ENCODE measurements at places on chromosomes 1 and 21.
A peak's percentile ranks its signal among the peaks of the same experiment; 100 is the strongest.

DNA sequence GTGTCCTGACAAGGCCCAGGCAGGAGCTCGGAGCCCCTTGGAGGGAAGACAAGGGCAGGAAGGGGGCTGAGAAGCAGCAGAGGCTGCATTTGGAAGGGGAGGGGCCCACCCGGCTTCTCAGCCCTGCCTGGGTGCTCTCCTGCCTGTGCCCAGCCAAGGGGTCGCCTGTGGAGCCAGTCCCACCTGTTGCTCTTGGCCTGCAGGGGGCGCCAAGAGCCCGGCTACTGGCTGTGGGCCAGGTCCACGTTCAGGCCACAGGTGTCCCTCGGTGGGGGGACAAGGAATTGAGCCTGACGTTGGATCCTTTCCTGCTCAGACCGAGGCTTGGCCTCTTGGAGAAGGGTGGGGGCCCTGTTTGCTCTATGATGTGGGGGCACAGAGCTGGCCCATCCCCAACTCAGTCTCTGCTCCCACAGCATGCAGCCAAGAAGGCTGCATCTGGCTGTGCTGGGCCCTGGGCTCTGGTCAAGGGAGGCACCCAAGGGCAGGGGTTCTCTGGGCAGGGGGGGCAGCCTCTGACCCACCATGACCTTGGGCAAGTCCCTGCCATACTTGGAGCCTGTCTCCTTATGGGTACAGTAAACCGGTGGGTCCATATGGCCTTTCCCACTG lies 10.9 kb downstream of the WNT4 start:
- DNase-seq = peak; percentile 74

DNA sequence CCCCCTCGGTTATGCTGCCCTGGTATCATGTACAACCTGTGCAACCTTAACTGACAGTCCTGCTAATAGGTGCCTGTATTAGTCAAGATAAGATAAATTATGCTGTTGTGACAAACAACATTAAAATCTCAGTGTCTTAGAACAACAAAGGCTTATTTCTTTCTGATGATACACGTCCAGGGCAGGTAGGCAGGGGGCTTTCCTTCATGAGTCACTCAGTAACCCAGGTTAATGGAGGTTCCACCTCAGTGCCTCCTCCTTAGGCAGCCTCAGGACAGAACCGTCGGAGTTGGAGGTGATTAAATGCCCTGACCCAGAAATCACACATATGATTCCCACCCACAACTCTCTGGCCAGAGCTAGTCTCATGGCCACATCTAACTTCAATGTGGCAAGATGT lies 94.6 kb upstream of the CASZ1 start:
- no peak for DNase-seq

DNA sequence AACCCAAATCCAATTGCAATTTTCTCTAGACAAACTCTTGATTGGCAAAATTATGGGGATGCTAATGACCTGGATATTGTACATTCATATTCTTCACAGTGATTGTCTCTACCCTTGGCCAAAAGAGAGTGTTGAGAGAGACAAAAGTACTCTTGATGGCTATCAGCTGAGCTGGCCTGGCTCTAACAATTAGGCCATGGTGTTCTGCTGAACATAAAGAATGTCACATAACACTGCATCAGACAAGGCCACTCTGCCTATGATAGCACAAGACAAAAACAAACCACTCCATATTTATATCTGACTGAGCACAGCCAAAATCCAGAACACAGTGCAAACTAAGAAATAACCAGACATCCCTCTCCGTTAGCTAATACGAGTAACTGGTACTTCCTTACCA lies 101.7 kb downstream of the ADAMTS1 start:
- no peak for DNase-seq

DNA sequence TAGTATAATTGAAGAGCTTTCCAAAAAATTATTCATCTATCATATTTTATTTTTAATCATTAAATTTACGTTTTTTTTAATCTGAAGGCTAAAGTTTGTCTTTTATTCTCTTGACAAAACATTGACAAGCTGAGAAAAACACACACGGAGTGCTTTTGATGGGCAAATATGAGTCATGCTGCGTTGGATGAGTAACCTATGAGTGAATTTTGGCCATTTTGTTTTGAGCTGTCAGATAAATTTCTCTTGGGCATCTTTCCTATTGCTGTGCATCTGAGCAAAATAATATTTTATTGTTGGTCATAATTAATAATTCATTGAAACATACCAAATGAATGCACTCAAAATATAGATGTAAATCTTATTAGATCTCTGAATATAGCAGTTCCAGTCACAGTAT lies 1144.1 kb upstream of the ADGRL2 start:
- no peak for DNase-seq

DNA sequence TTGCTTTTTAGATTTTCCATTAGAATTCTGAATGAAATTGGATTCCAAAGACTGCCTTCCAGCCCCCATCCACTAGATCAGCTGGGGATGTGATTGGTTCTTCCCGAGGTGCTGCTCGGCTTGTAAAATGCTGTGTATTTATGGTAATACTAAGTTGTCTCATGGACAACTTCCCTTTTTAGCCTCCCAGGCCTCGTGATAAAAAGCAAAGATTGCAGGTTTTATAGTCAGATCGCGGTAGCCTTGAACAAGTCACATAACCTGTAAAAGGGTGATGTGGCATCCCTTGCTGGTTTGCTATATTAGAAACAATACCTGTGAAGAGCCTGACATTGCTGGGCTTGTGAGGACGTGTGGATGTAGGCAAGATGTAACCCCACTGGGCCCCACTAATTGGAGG lies 10.4 kb downstream of the MUL1 start:
- DNase-seq = no peak

DNA sequence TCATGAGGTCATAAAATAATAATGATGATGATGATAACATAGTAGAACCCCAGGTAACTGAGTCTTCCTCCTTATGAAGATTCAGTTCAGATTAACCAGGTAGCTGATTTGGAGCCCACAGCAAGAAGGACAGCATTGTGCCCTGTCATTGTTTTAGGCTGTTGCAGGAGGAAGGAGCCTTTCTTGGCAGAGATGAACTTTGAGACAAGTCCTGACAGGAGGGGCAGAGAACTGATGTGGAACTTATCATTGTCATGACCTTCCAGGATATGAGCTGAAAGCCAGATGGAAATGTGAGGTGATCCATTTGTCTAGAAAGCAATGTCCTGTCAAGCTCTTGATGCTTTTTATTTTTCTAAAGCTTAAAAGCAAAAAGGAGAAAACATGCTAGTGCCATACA lies 132.6 kb upstream of the COA6 start:
- no peak for DNase-seq

- no peak for DNase-seq
Observed at GRCh38 chr21:38400195-38400919, 97.9 kb downstream of the ERG start.

- no peak for DNase-seq
Observed at GRCh38 chr1:246091477-246091876, 415.6 kb downstream of the SMYD3 start.

DNA sequence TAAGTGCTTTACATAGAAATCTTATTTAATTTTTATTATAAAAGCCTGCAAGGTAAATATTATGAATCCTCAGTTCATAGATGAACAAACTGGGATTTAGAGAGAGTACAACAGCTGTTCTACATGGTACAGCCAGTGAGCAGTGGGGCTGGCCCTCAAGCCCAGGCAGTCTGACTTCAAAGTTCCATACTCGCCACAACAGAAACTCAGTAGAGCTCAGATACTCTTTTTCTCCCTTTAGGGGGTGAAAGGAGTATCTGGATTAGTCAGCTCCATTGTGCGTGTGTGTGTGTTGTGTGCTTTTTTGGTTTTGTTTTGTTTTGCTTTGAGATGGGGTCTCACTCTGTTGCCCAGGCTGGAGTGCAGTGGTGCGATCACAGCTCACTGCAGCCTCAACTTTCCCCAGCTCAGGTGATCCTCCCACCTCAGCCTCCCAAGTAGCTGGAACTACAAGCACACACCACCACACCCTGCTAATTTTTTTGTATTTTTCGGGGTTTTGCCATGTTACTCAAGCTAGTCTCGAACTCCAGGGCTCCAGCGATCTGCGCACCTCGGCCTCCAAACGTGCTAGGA lies 378.5 kb downstream of the SMYD3 start:
- DNase-seq = no peak

GRCh38 chr1:47527653-47528272 lies 89.9 kb downstream of the FOXD2 start:
- DNase-seq = peak; percentile 12

GRCh38 chr1:161180639-161181038 lies 3.3 kb upstream of the B4GALT3 start:
- DNase-seq = no peak

GRCh38 chr1:183945428-183946319 lies 91.9 kb downstream of the COLGALT2 start:
- DNase-seq = no peak

DNA sequence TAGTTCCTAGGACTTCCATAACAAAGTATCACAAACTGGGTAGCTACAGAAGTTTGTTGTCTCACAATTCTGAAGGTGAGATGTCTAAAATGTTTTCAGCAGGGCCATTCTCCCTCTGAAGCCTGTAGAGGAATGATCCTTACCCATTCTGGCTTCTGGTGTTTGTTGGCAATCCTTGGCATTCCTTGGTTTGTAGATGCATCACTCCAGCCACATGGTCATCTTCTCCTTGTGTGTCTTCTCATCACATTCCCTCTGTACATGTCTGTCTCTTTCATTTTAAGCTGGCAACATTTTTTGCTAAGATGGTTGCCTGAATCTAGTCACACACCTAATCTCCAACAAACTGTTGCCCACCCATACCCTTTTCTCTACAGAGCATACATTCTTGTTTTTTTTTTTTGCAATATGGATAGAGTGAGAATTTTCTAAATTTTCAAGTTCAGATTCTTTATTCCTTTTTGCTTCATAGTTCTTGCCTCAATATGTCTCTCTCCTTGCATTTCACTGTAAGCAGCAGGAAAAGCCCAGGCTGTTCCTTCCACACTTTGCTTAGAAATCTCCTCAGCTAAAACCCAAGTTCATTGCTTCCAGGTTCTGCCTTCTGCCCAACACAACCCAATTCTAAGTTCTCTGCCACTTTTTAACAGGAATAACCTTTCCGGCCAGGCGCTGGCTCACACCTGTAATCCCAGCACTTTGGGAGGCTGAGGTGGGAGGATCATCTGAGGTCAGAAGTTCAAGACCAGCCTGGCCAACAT lies 18.3 kb downstream of the ZBED6 start:
- DNase-seq = no peak

GRCh38 chr1:204222764-204223055 lies 8.9 kb upstream of the GOLT1A start:
- no peak for DNase-seq

GRCh38 chr1:234771642-234772344 lies 161.8 kb upstream of the IRF2BP2 start:
- DNase-seq = no peak

GRCh38 chr1:52139817-52140540 lies 1.9 kb upstream of the ZFYVE9 start:
- DNase-seq = peak; percentile 32

GRCh38 chr1:150441121-150441520 lies 46.1 kb upstream of the TARS2 start:
- DNase-seq = no peak

- DNase-seq = no peak
Observed at GRCh38 chr1:59498640-59499039, 201.7 kb downstream of the FGGY start.

DNA sequence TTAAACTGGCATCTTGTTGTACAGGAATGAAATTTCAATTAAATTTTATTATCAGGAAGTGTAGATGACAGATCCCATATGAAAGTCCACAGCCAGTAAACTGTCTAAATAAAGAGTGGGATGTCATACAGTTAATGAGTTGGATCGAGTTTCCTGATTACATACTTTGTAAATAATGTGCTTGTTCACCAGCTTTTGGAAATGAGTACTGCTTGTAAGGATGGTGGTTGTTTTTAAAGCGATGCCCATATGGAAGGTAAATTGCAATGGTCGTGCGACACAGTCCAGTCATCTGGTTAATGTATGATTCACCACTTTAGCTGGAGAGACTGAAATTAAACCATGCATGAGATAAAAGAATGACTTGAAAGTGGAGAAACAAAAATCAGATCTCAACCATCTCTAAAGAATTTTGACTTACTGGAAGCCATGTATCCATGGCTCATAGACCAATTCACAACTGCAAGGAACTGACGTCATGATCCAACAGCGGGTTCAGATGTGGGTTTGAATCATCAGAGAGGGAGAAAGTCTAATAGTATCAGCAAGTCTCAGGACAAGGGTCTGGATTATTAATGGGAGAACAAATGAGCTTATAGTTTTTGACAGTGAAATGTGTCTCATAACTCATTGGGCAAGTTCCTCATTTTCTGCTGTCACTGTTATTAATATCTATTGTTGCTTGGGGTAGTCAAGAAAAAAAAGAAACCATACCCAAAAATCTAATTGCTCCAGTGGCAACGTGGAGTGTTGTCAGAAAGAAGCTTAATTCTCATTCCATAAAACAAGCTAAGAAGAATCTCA lies 49.0 kb downstream of the MAP10 start:
- DNase-seq = no peak

DNA sequence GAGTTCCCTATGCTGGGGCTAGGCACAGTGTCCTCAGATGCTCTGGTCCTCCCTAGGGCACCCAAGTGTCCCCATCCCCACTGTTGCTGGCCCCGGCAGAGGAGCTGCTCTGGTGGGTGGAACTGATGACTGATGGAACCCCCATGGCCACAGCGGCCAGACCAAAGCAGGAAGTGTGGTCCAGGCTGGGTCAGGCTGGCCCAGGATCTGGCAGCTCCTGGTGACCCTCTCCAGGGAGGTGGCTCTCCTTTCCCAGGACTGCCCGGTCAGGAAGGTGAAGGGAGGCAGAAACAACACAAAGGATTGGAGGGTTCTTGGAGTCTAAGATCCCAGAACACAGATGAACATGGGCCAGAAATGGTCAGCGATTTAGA lies 1.1 kb downstream of the NKAIN1 start:
- no peak for DNase-seq

GRCh38 chr1:220485131-220485530 lies 42.8 kb upstream of the MARK1 start:
- DNase-seq = no peak

DNA sequence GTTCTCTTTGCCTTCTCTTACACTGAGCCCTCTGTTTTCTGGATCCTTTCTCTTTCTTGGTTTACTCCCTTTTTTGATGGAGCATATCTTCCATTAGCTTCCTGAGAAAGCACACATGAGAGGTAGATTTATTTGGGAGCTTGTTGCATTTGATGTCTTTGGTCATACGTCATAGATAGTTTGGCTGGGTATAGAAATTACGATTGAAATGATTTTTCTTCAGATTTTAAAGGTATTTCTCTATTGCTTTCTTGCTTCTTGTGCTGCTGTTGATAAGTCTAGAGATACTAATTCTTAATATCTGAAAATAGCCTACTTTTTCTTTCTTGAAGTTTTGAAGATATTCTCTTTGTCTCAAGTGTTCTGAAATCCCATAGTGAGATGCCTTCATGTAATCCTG lies 45.3 kb upstream of the RUNX3 start:
- no peak for DNase-seq

GRCh38 chr1:25572708-25573590 lies 29.5 kb downstream of the LDLRAP1 start:
- peak; percentile 72 for DNase-seq
